Stimulated activated CD4-positive, alpha-beta T cell treated with anti-CD3 and anti-CD28 coated beads, Interleukin-4, amount 100 ng/mL, for 1 hour (primary cell): ENCODE measurements at places on chromosomes 12 and 14.

- DNase-seq: no peak
Measured at GRCh38 chr12:71128191-71128788, 29.5 kb downstream of the TSPAN8 start.

DNA sequence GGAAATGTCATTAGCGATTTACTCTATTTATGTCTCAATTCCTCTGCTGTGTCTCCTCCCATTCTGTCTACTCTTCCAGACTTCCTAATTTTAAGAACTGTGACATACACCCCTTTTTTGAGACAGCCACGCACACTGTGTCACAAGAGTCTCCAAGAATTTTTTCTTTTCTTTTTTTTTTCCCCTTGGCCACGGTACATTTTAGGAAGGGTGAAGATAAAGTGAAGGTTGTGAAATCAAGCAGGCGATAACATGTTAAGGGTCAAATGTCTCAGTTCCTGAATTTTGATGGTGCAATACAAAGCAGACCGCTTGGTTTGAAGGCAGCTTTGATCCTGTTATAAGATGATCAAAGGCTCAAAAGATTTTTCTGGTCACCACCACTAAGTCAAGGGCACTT lies 4.3 kb downstream of the OLR1 start:
- DNase-seq: no peak

DNA sequence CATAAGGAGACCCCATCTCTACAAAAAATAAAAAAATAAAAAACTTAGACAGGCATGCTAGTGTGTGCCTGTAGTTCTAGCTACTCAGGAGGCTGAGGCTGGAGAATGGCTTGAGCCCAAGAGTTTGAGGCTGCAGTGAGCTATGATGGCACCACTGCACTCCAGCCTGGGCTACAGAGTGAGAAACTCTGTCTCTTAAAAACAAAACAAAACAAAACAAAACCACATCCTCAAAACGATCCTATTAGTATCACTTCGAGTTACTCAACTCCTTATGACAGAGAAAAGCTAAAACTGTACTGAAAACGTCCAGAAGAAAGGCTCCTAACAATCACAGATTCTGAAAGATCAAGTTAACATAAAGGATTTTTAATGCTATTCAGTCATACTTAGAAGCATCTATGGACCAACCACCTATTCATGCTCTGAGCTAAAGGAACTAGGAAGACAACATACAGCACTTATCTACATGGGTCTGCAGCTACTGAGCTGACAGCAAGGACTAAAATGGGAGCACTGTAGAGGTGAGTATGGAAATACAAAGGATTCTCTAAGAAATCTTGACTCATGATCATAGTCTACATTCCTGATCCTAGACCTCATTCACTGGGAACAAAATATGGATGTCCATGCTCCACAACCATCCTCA lies 75.3 kb upstream of the DUSP6 start:
- DNase-seq: no peak

DNA sequence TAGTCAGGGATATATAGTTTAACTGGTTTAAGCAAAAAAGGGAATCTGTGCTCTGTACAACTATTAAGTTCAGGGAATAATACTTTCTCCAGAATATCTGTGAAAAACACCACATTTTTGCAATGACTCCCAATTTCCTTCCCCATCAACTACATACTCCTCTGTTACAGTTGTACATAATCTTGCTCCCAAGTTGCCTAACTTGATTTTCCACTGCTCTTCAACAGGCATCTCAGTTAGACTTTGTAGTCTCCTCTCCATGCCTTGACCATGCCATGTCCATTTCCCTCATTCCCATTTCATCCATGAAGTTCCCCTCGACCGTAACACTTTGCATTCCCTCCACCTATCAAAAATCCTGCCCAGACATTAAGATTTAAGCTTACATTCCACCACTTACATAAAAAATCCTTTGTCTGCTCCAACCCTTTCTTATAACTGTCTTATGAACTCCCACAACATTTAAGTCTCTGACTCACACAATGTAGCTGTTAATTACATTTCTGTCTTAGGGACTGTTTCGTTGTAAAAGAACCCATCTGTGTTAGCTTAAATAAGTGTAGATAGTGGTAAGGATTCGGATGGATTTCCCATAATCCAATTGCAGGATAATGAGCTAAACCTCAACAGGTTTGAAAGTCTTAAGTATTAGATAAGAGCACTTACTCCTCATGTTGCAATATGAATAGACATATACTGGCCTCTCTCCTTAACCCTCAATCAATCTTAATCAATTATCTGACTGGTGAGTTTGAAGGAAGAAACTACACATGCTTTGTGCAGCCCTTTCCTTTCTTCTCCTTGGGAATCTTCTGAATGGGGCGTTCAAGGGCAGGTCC lies 156.5 kb downstream of the PAWR start:
- no peak for DNase-seq

GRCh38 chr12:41604830-41605229 lies 416.7 kb downstream of the PDZRN4 start:
- no peak for DNase-seq

GRCh38 chr14:39665075-39665475 lies 232.8 kb upstream of the FBXO33 start:
- no peak for DNase-seq

GRCh38 chr12:24754690-24755638 lies 193.9 kb downstream of the BCAT1 start:
- DNase-seq: no peak

DNA sequence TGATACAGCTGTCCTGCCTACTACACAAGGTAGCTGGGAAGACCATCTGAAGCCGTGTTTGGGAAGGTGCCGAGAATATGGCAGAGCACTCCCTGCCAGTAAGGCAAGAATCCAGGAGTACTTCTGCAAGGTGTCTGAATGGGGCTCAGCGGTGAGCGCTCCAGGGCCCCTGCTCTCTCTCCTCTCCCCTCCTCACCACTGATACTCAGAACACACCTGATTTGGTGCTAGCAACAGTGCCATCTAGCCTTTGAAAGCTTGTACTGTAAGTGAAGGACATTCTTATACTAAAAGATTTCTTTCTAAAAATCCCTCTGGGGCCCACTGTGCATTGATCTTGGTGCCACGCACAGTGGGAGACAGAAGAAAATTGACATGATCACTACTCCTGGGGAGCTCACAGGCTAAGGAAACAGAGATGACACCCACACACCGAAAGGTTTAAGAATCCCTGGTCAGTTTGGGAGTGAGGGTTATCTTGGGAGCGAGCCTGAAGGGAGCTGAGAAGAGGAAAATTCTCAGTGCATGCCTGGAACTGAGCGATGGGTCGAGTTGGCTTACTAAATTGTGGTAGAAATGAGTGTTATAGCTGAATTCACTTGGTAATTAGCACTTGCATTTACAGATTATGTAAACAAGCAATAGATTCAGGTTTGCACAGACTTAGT lies 216.9 kb downstream of the NTF3 start:
- no peak for DNase-seq

DNA sequence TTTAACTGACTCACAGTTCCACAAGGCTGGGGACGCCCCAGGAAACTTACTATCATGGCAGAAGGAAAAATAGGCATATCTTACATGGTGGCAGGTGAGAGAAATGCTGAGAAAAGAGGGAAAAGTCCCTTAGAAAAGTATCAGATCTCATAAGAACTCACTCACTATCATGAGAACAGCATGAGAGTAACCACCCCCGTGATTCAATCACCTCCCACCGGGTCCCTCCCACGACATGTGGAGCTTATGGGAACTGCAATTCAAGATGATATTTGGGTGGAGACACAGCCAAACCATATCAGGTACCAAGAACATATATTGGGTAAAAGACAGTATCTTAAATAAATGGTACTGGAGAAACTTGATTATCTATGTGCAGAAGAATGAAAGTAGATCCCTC lies 100.3 kb upstream of the FAR2 start:
- no peak for DNase-seq

DNA sequence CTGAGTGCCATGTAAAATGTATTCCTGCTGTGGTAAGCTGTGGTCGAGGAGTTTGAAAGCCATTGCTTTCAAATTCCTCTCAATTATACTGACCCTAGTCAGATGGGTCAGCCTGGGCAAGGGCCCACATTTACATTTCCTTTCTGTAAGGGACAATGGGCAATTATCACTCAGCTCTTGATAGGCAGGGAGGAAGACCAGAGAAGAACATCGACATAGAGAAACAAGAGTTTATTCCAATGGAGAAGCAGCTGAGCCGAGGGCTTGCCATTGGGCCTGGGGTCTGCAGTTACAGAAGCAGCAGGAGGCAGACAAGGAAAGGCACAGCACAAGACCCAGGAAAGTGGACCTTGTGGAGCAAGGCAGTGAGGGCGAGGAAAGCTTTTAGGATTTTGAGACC lies 9.7 kb downstream of the NRIP2 start:
- DNase-seq: no peak

- no peak for DNase-seq
Measured at GRCh38 chr14:98966016-98966415, 306.0 kb downstream of the BCL11B start.

- no peak for DNase-seq
Measured at GRCh38 chr12:16072678-16073077, 161.5 kb downstream of the DERA start.

DNA sequence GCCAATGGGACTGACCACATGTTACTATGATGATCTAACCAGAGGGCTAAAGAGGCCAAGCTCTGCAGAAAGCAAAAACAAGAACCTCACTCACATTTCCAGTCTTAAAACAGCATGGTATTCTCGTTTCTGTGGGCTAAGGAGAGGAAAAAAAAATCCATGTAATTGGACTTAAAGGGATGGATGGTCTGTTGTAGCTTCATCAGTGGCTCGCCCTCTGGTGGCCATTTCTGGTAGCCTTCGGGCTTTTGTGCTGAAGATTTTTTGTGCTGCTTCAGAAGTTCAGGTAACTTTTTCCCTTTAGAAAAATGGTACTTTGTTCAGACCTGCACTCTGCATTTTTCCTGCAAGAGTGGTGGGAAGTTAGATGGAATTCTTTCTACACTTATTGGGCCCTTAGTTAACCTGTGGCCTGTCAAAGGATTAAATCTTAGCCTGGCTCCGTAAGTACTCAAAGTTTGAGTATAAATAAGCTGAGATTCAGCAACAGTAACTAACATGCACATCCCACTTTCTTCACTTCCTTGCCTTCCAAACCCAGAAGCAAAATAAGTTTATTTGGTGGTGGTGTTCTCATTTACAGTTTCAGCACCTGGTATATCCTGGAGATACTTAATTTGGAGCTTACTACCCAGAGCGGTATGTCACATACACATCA lies 22.3 kb downstream of the DCAF4 start:
- DNase-seq: peak; percentile 71

- no peak for DNase-seq
Measured at GRCh38 chr12:116880213-116880816, 926 bp downstream of the HRK start.

GRCh38 chr12:110348431-110349059 lies 55.0 kb downstream of the ANAPC7 start:
- no peak for DNase-seq

- DNase-seq: no peak
Measured at GRCh38 chr12:55693323-55694187, 14.1 kb downstream of the ITGA7 start.

- no peak for DNase-seq
Measured at GRCh38 chr14:20791187-20791586, 10.1 kb downstream of the RNASE6 start.
